GM23248 (cell line): ENCODE measurements at places on chromosomes 13 and 19. TPM values are rescaled to one million over a fixed set of nuclear protein-coding genes. Genes with fewer than 3 reads are reported as not detected.

GRCh38 chr13:114068656-114069318, 63.6 kb downstream of the RASA3 start:
- peak overlapping the region; percentile 40; the same call in 1 of the 2 replicates for H3K4me3 ChIP-seq

GRCh38 chr19:9622531-9622930, 1.5 kb upstream of the ZNF561 start:
- 0 out of 2 replicates have a peak, but pooled peaks cover 6% of the 10 kb centered on the region for H3K4me1 ChIP-seq
- H3K27me3 ChIP-seq: no peaks in the 10 kb centered on the region
- H3K27ac ChIP-seq: no peak overlapping the region
- H3K36me3 ChIP-seq: peaks cover 11% of the 10 kb centered on the region
- no peak overlapping the region for H3K4me3 ChIP-seq

GRCh38 chr19:3058821-3059314, 3.4 kb downstream of the TLE5 start:
- H3K27me3 ChIP-seq: no peaks in the 10 kb centered on the region
- no peaks in the 10 kb centered on the region for H3K4me1 ChIP-seq
- no peak for DNase-seq
- no peak overlapping the region for H3K4me3 ChIP-seq
- H3K27ac ChIP-seq: no peak overlapping the region

DNA sequence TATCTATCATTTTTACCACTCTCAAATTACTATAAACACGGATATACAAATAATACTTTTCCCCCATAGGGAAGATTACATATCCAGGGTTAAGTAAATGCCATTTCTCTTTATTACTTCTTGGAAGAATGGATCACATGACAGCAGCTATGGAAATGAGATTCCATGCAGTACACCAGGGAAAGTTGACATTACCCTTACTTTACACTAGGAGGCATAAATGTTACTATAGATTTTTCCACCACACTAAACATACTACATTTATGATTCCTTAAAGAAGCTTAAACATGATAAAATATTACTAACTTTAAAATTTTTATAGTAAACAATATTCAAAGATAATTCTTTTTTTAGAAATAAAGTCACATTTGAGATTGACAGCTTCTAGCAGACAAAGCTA, 611.4 kb downstream of the PCDH9 start:
- H3K36me3 ChIP-seq: no peaks in the 10 kb centered on the region
- no peak overlapping the region for H3K27ac ChIP-seq
- no peaks in the 10 kb centered on the region for H3K27me3 ChIP-seq

DNA sequence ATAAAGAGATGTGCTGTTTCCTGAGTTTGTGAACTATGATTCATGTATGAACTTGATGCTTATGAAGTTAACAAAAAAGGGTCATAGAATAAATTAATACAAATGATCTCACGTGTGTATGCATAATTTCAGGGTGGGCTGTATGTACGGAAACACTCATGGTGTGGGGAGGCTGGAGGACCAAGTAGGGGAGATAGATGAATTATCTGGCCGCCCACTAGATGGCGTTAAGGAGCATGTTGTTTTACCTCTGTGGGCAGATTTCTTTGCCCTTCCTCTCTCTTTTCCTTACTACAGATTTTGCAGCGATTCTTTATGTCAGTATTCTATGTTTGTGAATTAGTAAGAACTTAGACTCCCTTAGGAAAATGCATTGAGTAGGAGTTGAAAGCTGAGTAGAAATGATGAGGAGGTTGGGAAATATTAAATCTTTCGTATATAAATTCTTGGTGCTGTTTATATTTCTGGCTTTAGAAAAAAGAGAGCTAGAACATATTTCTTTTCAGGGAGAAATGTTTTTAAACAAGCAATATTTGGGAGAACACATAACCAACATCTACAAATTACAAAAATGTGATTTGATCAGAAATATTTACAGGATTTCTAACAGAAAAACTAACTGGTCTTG, 47.4 kb upstream of the TMTC4 start:
- no peak overlapping the region for H3K4me3 ChIP-seq
- peak; percentile 58 for DNase-seq
- no peaks in the 10 kb centered on the region for H3K4me1 ChIP-seq
- H3K27me3 ChIP-seq: no peaks in the 10 kb centered on the region; the same call in 1 of the 2 replicates

DNA sequence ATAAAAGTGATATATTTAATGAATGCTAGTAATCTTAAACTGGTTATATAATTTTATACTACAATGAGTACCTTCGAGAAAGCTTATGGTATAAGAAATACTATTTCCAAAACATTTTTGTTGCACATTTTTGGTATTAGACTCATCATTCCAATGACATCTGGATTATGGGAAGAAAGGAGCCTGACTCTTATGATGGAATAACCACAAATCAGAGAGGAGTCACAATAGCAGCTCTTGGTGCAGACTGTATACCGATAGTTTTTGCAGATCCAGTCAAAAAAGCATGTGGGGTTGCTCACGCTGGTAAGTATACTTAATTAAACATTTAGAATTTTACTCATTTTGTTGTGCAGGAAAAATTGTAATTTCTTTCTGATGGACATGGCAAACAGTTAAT, 3.9 kb downstream of the LACC1 start:
- H3K27ac ChIP-seq: no peak overlapping the region
- DNase-seq: peak; percentile 50
- H3K36me3 ChIP-seq: no peaks in the 10 kb centered on the region
- no peaks in the 10 kb centered on the region for H3K27me3 ChIP-seq

GRCh38 chr19:51779181-51779580, 15.8 kb upstream of the FPR3 start:
- no peak overlapping the region for H3K4me3 ChIP-seq
- no peaks in the 10 kb centered on the region for H3K36me3 ChIP-seq
- H3K4me1 ChIP-seq: peaks cover 1% of the 10 kb centered on the region; the same call in 1 of the 2 replicates
- no peak for DNase-seq

Gene SOX1
- total RNA-seq: not detected in 2 replicates

Gene CACNG7
- total RNA-seq: not detected in 2 replicates

DNA sequence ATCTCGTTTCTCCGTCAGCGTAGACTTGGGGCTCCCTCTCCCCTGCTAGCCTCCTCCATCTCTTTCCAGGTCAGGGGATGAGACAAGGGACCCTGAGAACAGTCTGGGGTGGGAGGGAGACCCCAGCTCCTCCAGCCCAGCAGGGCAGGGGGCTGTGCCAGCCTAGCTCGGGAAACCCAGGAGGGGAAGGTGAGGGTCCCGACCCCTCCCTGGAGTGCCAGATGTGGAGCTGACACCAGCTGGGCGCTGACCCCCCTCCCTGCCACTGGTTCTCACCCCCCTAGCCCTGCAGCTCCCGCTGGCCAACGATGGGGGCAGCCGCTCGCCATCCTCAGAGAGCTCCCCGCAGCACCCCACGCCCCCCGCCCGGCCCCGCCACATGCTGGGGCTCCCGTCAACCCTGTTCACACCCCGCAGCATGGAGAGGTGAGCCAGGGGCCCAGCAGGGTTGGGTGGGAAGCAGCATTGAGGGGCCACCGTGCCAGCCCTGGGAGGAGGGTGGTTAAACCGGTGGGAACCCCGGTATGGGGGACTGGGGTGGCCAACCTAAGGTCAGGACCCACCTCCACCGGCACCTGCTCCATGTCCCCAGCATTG, 5.1 kb upstream of the TGFBR3L start:
- peaks cover 7% of the 10 kb centered on the region for H3K4me1 ChIP-seq
- no peak overlapping the region for H3K27ac ChIP-seq
- H3K27me3 ChIP-seq: no peaks in the 10 kb centered on the region
- no peaks in the 10 kb centered on the region; the same call in 1 of the 2 replicates for H3K36me3 ChIP-seq
- no peak overlapping the region for H3K4me3 ChIP-seq

Gene CGB3
- not detected in 2 replicates for total RNA-seq

DNA sequence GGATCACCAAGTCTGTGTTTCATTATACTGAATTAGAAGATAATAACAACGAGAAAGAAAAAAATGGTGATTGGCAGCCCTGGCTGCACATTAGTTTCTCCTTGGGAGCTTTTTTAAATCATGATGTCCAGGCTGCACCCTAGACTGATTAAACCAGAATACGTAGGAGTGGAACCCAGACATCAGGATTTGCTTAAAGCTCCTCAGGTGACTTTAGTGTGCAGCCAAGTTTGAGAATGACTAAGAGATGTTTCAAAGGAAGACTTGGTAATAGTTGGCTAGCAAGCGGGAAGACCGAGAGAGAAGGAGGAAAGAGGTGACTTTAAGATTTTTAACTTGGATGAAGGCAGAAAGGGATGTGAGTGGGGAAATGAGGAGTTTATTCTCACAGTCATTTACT, 71.4 kb upstream of the SERP2 start:
- no peak for DNase-seq
- H3K4me1 ChIP-seq: peaks cover 19% of the 10 kb centered on the region
- H3K27ac ChIP-seq: no peak overlapping the region
- no peak overlapping the region for H3K4me3 ChIP-seq
- H3K36me3 ChIP-seq: no peaks in the 10 kb centered on the region

- DNase-seq: peak; percentile 93
- peak overlapping the region; percentile 81 for H3K27ac ChIP-seq
- H3K27me3 ChIP-seq: no peaks in the 10 kb centered on the region
- peaks cover 39% of the 10 kb centered on the region for H3K4me1 ChIP-seq
- peak overlapping the region; percentile 94 for H3K4me3 ChIP-seq
- H3K36me3 ChIP-seq: peaks cover 23% of the 10 kb centered on the region
These were observed 3.5 kb downstream of the KLF2 start for GRCh38 chr19:16327911-16328823.

Gene PRKCG
- not detected in 2 replicates for total RNA-seq

DNA sequence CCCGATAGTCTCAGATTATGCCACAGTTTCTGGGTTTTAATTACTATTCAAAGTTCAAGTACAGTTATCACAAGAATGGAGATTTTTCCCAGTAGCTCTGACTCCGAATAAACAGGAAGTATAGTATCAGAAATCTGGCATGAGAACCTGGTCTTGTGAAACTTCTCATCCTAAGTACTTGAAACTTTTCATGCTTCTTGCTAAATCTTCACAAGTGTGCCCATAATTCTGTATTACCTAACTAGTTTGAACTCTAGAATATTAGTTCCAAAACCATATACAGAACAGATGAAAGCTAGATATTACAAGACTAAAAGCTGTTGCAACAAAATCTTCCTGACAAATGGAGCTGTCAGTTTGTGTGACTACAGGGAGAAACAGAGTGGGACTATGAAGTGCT, 70.5 kb upstream of the CSNK1A1L start:
- H3K4me1 ChIP-seq: peaks cover 42% of the 10 kb centered on the region
- H3K36me3 ChIP-seq: no peaks in the 10 kb centered on the region
- no peaks in the 10 kb centered on the region for H3K27me3 ChIP-seq

GRCh38 chr19:17627161-17627560, 61.0 kb downstream of the UNC13A start:
- no peaks in the 10 kb centered on the region for H3K36me3 ChIP-seq
- no peak overlapping the region for H3K27ac ChIP-seq
- no peak for DNase-seq
- H3K4me1 ChIP-seq: no peaks in the 10 kb centered on the region
- H3K4me3 ChIP-seq: no peak overlapping the region
- H3K27me3 ChIP-seq: no peaks in the 10 kb centered on the region

DNA sequence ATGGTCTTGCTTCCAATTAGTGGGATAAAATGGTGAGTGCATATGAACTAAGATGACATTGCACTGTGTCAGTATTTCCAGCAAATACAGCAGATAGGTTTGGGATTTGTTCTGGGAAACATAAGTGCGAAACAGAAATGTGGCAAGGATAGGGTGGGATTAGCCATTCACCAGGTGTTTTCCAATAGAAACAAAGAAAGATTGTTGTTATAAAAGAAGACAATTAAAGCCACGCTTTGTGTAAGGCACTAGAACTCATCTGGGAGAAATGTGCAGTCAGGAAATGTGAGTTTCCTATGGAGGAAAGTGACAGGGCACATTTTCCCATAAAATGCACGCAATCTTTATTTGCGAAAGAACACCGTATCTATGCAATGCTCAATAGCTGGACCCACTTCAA, 1547.8 kb downstream of the EFNB2 start:
- no peaks in the 10 kb centered on the region for H3K36me3 ChIP-seq
- H3K27ac ChIP-seq: no peak overlapping the region
- no peak for DNase-seq
- H3K4me3 ChIP-seq: no peak overlapping the region
- no peaks in the 10 kb centered on the region for H3K4me1 ChIP-seq

Gene UPF1
- total RNA-seq: 51.7 and 57.4 TPM in 2 replicates

Gene ZNF285
- total RNA-seq: 2.1 and 4.3 TPM in 2 replicates

Gene TIMM44
- total RNA-seq: 53.1 and 66.8 TPM in 2 replicates

- H3K27ac ChIP-seq: no peak overlapping the region
- H3K36me3 ChIP-seq: no peaks in the 10 kb centered on the region
- H3K4me3 ChIP-seq: no peak overlapping the region
- H3K4me1 ChIP-seq: no peaks in the 10 kb centered on the region
These were observed 27.0 kb upstream of the ZNF492 start for GRCh38 chr19:22606954-22607652.

Gene CGB5
- not detected in 2 replicates for total RNA-seq

DNA sequence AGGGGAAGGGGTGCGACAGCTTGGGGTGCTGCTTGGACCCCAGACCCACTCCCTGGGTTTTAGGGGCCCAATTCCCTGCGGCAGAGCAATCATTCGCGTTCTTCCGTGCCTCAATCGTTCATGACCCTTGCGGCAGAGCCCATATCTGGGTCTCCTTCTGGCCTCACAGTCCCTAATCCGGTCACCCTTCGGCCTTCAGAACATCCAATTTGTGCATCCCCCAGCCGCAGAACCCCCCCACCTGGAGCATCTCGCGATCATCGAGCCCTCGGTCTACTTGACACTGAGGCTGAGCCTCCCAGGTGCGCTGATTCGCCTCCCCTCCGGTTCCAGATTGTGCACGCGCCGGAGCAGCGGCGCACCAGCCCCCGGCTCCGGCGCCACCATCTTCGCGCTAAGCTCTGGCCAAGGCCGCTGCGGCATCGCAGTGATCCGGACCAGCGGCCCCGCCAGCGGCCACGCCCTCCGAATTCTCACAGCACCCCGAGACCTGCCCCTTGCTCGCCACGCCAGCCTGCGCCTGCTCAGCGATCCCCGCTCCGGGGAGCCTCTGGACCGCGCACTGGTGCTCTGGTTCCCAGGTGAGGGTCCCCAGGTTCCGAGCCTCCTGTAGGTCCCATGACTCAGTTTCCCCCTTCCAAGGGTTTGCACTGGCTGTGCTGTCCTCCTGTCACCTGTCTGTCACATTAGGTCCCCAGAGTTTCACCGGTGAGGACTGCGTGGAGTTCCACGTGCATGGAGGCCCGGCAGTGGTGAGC, 501 bp downstream of the GTPBP3 start:
- H3K27me3 ChIP-seq: no peaks in the 10 kb centered on the region
- no peaks in the 10 kb centered on the region for H3K36me3 ChIP-seq
- peak overlapping the region; percentile 89 for H3K4me3 ChIP-seq
- DNase-seq: peak; percentile 70
- peak overlapping the region; percentile 15; the same call in 1 of the 2 replicates for H3K27ac ChIP-seq

- H3K4me3 ChIP-seq: no peak overlapping the region
- H3K27me3 ChIP-seq: no peaks in the 10 kb centered on the region
- DNase-seq: peak; percentile 87
- H3K36me3 ChIP-seq: no peaks in the 10 kb centered on the region
These were observed 10.8 kb upstream of the HOMER3 start for GRCh38 chr19:18951721-18952281.

DNA sequence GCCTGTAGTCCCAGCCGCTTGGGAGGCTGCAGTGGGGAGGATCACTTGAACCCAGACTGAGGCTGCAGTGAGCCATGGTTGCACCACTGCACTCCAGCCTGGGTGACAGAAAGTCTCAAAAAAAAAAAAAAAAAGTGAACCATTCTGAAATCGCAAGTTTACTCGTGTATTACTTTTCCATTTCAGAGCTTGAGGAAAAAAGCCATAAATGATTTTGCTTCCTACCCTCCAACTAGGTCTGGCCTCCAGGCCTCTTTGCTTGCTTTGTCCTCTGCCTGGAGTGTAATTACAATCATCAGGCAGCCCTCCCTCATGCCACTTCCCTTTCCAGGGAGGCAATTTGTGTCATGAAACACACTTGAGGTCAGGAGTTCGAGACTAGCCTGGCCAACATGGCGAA, 8.5 kb downstream of the BLVRB start:
- H3K4me3 ChIP-seq: no peak overlapping the region
- no peaks in the 10 kb centered on the region for H3K4me1 ChIP-seq
- no peak overlapping the region for H3K27ac ChIP-seq
- no peaks in the 10 kb centered on the region for H3K36me3 ChIP-seq
- H3K27me3 ChIP-seq: no peaks in the 10 kb centered on the region
